ENCODE measurements at places on chromosomes 6 and 20.

GRCh38 chr20:51346686-51347485 lies 195.6 kb downstream of the NFATC2 start:
- no peak for DNase-seq

- no peak for DNase-seq
Observed at GRCh38 chr6:153856929-153857376, 182.1 kb upstream of the OPRM1 start.

DNA sequence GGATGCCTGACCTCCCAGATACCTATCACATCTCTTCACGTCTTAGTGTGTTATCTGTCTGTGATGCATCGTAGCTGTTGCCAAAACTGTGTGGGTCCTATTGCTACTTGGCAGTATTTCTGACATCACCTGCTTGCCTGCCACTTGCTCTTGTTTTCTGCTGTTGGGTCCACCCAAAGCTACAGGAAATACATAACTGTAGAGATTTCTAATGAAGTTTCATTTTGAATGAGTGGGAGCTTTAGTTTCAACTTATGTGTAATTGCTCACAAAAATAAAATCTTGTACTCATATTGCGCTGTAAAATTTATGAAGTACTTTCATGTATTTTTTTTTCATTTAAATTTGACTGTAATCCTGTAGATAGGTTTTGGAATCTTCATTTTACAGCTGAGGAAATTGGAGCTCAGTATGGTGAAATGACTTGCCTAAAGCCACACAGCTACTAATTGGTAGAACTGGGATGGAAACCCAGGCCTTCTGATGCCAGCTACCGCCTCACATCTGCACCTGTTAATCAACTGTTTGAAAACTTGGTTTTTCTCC lies 113.6 kb upstream of the MAN1A1 start:
- DNase-seq = no peak

DNA sequence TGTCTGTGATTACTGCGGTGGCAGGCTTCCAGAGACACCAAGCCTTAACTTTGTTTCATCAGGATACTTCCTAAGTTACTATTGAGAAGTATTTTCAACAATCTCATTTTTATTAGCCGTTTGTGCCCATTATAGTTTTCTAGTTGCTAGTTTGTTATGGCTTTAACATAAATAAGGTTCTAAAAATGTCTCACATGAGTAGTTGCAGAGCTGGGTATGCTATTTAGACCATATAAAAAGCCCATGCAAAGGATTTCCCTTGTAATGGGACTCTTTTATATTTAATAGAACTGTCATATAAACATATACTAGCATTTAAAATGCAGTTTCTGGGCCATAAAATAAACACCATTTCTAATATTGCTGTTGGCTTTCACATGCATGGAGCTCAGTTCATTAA lies 205.3 kb upstream of the TCF21 start:
- no peak for DNase-seq

DNA sequence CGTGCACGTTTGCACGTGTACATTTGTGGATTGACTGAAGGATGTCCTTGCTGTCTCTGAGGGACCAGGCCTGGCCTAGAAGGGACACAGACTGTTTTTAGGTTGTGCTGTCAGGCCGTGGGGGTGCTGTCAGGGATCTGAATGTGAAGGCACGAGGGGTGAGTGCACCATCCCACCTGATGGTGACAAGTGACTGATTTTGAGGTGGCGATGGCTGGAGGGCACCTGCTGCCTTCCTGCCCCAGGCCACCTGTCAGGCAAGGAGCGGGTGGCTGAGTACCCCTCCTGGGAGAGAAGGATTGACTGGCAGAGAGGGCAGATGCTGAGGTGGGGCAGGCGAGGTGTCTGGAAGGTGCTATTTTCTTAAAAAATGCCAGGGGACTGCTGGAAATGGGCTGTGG lies 1.2 kb downstream of the RAB44 start:
- no peak for DNase-seq

- DNase-seq = no peak
Observed at GRCh38 chr6:89071036-89071435, 9.5 kb upstream of the PNRC1 start.

- no peak for DNase-seq
Observed at GRCh38 chr6:108453601-108454185, 107.0 kb upstream of the FOXO3 start.
